Dorsolateral prefrontal cortex (tissue), 122 donors: ENCODE measurements at places on chromosomes 13 and 19.

GRCh38 chr13:49956131-49956530, 20.0 kb upstream of the SPRYD7 start:
- no peak for DNase-seq

DNA sequence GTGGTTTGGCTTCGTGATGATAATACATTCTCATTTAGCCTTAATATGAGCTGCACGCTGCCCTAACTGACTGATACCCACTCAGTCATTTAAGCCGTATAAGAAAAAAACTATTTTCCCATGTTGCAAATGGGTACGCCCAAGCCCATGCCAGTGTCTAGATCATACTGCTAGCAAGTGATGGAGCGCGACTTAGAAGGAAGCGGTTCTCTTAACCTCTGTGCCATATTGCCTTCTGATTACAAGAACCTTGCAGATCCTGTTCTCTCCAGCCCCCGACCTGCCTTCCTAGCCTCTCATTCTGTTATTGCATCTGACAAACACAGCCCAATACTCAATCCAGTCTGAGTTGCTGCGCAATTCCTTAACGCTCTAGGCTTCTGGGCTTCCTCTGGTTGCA, 603 bp downstream of the GPALPP1 start:
- no peak for DNase-seq

- peak; percentile 91 for DNase-seq
Measured at GRCh38 chr13:77697217-77698103, at the start of gene SLAIN1. SLAIN1 (plus strand) TSS chr13:77697687; CDS start chr13:77697914, 227 bp downstream.

GRCh38 chr19:42134535-42135070, 2.4 kb upstream of the POU2F2 start:
- DNase-seq, result no peak

DNA sequence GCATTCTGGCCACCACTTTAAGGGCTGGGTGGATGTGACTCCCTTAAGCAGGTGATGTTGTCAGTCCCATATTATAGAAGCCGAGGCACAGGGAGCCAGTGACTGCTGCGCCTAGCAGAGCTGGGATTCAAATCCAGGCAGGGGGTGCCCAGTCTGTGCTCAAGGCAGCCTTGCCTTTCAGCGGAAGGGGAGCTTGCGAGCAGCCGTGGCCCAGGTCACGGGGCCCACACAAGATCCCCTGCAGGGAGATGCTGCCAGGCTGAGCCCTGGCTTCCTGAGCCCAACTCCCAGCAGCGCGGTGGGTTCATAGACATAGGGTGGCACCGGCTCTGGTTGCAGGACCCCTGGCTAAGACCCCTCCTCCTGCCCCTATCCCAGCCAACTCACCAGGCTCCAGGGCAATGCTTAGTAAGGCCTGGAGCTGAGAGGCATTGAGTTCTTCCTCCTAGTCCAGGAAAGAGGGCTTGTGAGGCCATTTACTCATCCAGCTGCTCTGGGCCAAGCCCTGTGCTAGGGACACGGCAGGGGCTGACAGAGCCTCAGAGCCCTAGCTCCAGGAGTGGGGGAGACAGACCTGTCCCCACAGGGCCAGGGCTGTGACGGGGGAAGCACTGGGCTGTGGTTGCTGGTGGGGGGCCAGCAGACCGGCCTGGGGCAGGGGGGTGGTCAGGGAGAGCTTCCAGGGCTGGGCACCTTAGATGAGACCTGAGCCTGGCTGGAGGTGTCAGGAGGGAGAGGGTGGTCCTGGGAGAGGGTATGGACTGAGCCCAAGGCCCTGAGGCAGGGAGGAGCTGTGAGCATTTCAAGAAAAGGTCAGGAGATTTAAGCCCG, 9.6 kb downstream of the CAPN12 start:
- DNase-seq, result peak; percentile 17

DNA sequence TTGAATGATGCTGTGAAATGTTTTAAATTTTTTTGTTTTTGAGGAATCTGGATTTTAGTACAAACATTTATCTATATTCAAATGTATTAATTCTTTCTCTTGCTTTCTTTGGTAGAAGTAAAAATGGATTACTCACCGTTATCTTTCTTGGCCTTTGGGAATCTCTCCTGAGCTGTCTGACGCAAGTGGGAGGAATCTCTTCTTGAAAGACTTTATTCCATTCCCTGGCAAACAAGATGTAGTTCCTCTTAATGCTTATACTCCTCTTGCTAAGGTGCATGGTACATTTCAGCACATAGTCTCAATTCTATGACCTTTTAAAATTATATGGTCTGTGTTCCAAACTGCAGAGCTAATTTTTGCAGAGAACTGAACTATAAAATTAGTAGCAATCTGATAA, 246.2 kb upstream of the SLC10A2 start:
- DNase-seq, result no peak

- DNase-seq, result no peak
Measured at GRCh38 chr13:54614726-54615125, 1586.1 kb downstream of the OLFM4 start.

- no peak for DNase-seq
Measured at GRCh38 chr13:99425485-99426341, 75.6 kb upstream of the TM9SF2 start.

- no peak for DNase-seq
Measured at GRCh38 chr19:6572217-6572616, 18.7 kb downstream of the CD70 start.

DNA sequence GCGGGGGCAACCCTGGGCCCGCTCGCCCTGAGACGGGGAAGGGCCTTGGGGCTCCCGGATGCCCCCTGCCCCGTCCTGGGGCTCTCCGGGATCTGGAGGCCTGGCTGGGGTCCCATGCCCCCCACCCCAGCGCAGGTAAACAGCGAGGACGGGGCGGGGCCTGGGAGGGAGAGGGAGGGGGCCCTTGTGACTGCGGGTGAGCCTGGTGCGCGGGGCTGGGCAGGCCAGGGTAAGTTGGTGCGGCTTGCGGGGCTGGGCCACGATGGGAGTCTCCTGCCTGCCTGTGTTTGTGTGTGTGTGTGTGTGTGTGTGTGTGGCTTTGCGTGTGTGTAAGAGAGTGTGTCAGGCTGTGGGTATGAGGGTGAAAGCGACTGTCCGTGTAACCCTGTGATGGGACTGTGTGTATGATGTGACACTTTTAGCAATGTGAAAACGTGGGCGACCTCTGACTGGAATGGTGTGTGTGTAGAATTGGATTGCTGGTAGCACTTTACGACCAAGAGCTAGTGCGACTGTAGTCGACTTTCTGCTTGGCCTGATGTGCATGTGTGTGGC, 426 bp downstream of the KLC3 start:
- no peak for DNase-seq

DNA sequence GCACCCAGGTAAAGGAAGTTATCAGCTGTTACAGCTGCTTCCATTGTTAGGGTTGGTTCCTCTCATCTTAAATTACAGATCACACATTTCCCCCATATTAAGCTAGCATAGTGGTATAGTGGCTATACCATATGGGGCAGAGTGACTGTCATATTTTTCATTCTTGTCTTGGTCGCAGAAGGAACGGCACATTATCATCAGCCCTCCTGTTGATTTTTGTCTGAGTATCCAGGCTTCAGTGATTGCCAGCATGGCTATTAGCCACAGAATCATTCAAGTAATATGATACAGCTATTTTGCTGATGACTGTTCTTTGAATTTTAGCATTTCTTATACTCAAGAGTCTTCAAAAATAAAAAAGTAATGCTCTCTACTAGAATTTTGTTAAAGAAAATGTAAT, 240.9 kb downstream of the LIG4 start:
- no peak for DNase-seq

DNA sequence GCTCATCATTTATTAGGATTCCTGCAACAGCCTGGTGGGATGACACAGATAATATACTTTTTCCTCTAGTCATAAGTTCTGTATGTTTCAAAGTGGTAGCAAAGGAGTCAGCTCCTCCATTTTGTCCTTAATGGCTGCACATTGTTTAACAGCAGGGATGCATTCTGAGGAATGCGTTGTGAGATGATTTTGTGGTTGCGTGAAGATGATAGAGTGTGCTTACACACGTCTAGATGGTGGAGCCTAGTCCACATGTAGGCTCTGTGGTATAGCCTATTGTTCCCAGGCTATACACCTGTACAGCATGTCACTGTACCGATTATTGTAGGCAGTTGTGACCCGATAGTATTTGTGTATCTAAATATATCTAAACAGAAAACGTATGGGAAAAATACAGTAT, 4.6 kb downstream of the SMARCA4 start:
- no peak for DNase-seq

DNA sequence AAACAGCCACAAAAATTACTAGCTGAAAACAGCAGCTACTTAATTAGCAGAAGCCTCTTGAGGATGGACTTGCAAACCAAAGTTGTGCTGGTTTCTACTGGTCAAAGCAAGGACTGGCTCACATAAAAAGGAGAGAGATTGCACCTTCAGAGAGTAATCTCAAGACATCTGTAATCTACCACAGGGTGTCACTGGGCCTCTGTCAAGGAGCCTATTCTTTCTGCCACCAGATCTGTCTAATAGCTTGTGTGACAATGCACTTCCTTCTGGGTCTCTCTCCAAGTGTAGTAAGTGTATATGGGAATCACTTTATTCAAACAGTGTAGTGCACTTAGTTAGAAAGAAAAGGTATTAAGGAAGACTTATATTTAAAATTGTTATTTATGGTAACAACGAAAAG, 24.4 kb upstream of the ZNF561 start:
- DNase-seq, result no peak

DNA sequence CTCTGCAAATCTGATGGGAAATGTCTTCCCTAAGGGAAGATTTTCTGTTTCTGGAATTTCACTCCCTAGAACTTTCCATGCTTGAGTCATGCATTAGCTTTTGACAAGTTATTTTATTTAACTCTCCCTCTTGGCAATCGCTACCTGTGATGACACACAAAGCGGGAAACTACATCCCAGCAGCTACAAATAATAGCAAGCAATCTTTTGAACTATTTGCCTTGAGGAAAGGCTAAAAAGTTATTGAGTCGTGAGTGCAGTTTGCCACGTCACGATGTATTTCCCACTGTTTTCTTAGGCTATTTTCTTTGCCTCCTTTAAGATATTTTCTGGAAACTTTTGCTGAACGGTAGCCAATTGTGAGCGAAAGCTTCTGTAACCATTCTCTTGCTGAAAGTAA, 353.3 kb upstream of the HTR2A start:
- no peak for DNase-seq

DNA sequence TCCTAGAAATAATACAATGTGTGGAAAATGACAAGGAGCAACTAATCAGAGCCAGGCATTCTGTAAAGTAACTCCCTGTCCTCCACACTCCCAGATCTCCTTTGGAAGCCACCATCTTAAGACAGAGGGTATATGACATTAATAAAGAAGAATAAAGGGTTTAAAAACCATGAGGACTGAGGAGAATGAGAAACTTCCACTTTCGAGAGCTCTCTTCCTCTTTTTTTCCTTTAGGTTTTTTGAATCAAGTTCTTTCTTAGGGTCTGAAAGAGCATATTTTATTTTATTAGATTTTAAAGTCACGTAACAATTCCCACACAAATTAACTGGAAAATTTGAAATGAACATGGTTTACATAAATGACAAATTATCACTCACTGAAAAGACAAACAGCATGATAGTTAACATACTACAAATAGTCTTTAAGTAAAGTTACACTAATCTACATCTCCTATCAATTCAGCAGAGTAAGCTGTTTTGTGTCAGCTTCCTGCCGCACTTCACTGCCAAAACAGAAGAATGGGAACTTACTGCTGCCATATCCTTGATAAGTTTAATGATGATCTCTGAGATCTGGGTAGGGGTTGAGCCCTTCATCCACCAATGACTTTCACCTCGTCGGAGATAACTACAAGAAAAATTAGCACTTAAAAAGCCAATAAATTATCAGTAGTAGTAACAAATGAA, 38.6 kb upstream of the FBXL3 start:
- no peak for DNase-seq

- DNase-seq, result no peak
Measured at GRCh38 chr19:30087381-30088138, 145.5 kb downstream of the URI1 start.

DNA sequence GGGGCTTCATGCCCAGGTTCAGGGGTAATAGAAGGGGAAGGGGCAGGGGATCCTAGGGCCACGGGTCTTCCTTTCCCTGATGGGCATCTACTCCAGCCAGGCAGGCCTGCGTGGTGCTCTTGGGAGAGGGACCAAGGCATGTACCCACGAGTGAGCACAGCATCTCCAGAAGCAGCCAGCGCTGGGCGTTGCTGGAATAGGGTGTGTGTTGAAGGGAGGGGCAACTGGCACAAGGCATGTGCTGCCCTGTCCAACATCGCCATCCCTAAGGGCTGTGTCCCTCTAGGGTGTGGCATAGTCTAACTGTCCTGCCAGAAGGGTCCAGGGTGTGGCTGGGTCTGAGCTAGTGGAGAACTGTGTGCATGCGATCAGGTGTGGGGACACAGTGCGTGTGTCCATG, 2.9 kb downstream of the NOTCH3 start:
- DNase-seq, result no peak

GRCh38 chr19:19750842-19751790, 18.2 kb upstream of the ZNF14 start:
- DNase-seq, result peak; percentile 28

- peak; percentile 91 for DNase-seq
Measured at GRCh38 chr19:10695401-10696398, 5.5 kb upstream of the QTRT1 start.

DNA sequence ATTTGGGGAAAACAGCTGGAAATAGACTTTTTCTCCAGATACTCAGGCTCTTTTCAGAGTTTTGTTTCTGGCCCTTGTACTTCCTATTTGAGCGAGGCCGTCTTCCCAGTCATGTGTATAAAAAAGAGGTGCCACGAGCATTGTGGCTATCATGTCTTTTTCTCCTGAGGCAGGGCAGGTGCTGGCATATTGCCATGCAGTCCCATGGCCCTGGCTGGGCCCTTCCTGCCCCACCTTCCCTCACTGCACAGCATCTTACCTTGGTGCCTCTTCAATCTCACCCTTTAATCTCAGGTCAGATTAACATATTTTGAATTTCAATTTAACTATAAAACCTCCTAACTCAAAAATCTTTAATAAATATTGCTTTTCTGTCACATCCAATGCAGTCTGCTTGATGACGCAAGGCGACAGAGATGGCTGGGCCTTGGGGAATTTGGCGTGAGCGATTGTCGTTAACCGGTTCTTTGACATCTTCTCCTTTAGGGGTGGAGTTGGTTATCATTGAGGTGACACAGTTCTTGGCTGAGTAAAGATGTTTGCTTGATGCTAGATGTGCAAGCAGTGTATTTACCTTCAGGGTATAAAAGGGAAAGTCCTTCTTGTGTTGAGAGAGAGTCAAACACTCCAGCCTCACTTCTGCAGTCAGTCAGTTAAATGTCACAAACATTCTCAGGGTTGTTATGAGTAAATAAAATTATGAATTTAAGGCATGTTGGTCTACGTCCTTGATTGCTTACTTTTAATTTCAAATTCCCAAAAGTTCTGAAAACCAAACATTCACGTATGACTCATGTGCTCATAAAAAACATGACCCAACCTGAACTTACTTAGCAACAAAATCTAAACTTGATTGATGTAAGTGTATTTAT, 289.9 kb downstream of the MYO16 start:
- no peak for DNase-seq

- no peak for DNase-seq
Measured at GRCh38 chr13:114019367-114019766, 45.5 kb upstream of the C13orf46 start.

DNA sequence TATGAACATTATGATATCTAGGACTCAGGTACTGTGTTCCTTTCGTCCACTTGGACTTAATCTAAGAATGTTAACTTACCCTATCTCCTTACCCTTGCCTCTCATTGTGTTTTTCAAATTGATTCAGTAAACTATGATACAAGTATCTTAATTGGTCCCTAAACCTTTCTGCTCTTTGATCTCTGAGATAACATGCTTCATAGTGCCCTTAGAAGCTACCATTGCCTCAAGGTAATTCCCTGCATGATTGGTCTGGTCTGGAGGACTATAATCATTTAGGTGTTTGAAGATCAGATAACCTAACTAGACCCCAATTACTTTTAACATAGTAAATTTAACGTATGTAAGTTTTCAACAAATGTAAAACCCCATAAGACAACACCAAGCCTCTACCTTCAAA, 169.9 kb upstream of the NBEA start:
- no peak for DNase-seq
